NCI-H2081 treated with DMSO at 0.1 percent for 48 hours (cell line): ENCODE measurements at places on chromosomes 11 and 22.

DNA sequence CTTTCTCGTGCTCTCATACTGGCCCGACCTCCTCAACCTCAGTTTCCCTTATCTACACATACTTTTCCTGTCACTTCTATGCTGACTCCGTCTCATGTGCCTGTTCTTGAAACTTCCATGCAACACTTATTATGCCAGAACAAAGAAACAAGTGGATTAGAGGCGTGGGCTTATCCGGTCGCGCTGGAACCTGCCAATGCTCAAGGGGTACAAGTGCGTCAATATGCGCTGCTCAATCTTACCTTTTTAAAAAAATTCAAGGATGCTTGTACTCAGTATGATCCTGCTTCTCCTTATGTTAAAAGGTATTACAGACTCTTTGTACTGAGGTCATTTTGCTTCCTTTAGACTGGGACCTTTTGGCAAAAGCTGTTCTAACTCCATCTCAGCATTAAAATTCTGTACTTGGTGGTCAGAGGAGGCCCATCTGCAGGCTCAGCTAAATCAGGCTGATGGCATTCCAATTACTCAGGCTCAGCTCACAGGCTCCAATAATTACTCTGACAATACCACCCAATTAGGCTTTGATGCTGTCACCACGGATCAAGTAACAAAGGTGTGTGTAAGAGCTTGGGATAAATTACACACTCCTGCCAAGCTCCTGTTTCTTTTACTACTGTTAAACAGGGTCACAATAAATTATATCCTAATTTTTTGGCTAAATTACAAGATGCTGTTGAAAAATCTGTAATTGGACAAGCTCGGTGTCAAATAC is 26.3 kb upstream of the ALDH3B2 start:
- no peak for DNase-seq

- DNase-seq, result no peak
Measured at GRCh38 chr22:40982482-40983385, 31.6 kb downstream of the RBX1 start.

- DNase-seq, result no peak
Measured at GRCh38 chr11:83571302-83571701, 285.1 kb upstream of the CCDC90B start.

DNA sequence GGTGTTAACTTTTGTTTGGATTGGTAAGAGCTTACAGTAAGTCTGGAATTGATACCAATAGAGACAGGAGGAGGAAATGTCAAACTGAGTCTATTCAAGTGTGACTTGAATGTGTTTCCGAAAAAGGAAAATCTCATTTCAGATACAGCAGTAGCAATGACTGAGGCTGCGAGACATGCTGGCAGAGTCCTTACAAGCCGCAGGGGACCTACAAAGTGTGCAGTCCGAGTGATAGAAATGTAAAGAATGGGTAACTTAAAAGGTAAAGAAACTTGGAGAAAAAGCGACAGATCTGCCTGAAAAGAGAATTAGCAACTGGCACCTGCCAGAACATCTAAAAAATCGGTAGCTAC is 444 bp downstream of the CWF19L2 start:
- DNase-seq, result no peak
